ENCODE measurements at places on chromosomes 12 and 14.

GRCh38 chr12:75130811-75131210 is 78.8 kb downstream of the KCNC2 start:
- DNase-seq = no peak

- DNase-seq = no peak
These were observed 244.4 kb downstream of the NEDD1 start for GRCh38 chr12:97151481-97151880.

DNA sequence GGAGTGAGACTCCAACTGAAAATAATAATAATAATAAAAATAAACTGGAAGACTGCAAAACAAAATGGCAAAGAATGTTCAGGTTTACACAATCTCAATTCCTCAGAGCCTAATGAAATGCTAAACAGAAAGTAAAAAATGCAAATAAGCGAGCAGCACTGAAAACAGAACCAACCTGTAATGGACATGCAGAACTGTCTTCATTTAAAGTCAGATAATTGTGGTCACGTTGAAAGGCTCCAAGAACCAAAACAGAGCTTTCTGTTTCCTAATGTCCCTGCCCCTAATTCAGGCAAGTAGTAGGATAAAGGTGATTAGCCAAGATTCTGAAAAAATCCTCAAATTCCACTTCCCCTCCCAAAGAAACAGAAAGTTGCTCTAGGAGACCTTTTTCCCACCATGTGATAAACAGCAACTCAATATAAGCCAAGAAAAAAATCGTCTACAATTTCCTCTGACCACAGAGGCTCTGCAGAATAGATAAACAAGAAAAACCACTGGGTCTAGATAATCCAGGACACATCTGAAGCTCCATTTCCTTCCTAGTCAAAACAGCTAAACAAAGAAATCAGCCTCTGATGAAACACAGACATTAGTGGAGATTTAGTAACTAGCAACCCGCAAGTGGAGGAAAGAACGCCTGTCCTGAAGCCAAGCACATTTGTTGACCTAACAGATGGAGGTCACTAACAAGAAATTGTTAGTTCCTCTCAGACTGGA is 3.0 kb downstream of the MIS18BP1 start:
- DNase-seq = no peak

DNA sequence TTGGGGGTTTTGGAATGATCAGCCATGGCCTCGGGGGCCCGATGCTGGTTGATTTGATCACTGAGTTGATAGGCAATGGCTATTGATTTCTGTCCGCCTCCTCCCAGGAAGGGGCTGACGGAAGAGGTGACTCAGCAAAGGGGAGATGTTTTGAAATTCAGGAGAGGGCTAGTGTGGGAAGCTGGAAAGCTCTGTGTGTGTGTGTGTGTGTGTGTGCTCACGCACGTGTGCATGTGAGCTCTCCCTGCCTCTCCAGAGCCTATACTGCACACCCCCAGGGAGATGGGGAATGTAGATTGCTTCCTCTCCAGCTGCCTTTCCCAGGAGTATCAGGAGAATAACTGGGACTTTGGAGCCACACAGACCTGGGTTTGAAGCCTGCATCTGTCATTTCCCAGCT is 184.9 kb upstream of the MYL2 start:
- DNase-seq = no peak

GRCh38 chr14:71324767-71325272 is 417.6 kb downstream of the PCNX1 start:
- DNase-seq = no peak

GRCh38 chr12:29655861-29656260 is 127.9 kb downstream of the TMTC1 start:
- no peak for DNase-seq

DNA sequence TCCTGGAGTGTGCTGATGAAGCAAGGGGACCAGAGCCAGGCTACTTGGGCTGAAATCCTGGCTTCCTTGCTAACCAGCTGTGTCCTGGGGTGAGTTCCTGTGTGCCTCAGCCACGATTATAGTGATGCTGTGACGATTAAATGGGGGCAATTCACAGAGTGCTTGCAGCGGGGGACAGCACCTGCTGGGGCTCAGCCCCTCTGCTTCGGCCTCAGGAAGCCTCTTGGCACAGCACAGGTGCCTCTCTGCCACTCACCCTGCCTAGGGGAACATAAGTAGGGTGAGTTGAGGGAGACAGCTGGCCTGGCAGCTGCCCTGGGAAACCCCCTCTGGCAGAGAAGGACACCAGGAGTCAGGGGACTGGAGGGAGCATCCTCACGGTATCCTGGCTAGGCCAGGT is 9.4 kb downstream of the KRT80 start:
- no peak for DNase-seq

- DNase-seq = no peak
These were observed 528.2 kb downstream of the SLC6A15 start for GRCh38 chr12:84384384-84384783.

GRCh38 chr14:95269493-95269892 is 50.2 kb downstream of the CLMN start:
- no peak for DNase-seq

DNA sequence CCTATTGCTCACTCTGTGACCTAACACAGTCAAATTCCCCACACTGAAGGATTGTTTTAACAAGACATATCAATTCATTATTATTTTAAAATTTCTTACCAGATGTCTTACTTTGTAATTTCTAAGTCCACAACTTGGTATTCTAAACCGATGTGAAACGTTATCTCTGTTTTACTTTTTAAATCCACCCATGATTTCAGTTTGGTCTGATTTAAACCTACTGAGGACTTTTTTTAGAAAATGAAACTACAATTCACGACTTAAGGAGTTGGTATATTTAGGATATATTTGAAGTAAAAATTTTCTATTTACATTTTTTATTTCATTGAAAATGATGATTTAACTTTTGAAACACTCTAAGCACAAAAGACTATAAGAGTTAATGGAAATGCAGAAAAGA is 35.1 kb upstream of the GRIP1 start:
- DNase-seq = no peak

GRCh38 chr12:99847936-99848335 is 136.8 kb downstream of the ANKS1B start:
- no peak for DNase-seq

GRCh38 chr12:49529414-49529813 is 9.4 kb upstream of the KCNH3 start:
- DNase-seq = no peak

DNA sequence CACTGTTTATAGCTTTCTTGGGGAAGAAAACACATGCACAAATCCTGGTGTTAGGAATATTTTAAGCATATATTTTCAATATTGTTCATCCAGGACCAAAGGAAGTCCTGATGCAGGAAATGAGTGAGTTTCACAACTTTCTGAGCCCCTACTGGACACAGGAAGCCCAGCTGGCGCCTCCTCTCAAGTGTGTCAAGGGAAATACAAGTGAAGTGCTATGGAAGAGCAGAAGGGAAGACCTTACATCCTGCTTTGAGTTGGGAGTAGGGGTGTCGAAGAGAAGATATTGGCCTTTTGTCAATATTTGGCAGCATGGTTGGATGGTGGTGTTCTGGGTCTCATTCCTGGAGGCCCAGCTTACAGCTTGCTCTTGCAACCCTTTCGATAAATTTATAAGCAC is 66.1 kb upstream of the ZDHHC17 start:
- DNase-seq = no peak

GRCh38 chr12:108633534-108634248 is at the start of gene SELPLG:
SELPLG (minus strand) TSS chr12:108633894; CDS start chr12:108624307, 9,587 bp downstream.
- DNase-seq = no peak

GRCh38 chr14:36655571-36655962 is 6.1 kb upstream of the PAX9 start:
- no peak for DNase-seq

- no peak for DNase-seq
These were observed 6.2 kb downstream of the ISCU start for GRCh38 chr12:108568338-108569154.

- DNase-seq = no peak
These were observed 172.3 kb downstream of the NDUFA12 start for GRCh38 chr12:94831081-94831751.

GRCh38 chr12:1533602-1534304 is 60.6 kb downstream of the FBXL14 start:
- DNase-seq = no peak

GRCh38 chr12:106696681-106697417 is 77.6 kb upstream of the RIC8B start:
- no peak for DNase-seq

DNA sequence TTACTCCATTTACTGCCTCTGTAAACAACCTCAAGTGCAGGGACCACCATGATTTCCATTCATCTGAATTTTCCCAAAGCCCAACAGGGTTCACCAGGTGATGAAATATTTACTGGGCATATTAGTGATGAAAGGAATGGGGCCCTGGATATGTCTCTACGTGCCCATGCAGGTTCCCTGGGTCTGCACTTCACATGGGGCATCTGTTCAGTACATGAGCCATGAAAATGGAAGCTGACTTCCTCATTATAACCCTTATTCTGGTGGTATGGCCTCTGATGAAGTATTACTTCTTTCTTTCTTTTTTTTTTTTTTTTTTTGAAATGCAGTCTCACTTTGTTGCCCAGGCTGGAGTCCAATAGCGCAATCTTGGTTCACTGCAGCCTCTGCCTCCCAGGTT is 26.5 kb upstream of the CORO1C start:
- no peak for DNase-seq

DNA sequence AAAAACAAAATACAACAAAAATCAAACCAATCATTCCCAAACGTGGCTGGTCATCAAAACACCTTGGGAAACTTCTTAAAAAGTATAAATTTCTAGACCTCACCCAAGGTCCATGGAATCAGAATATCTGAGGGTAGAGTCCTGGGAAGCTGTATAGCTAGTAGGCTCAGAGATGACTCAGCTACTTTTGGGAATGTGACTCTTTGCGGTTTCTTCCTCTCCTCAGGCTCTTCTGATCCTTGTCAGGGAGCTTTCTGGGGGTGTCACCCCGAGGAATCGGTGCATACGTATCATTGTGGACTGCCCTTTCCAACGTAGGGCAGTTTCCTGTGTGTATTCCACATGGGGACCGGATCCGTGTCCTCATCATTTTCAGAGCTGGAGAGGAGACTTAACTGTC is 14.8 kb downstream of the JDP2 start:
- no peak for DNase-seq
